HCT116 (cell line): ENCODE measurements at places on chromosomes 7 and 10. TPM values are rescaled to one million over a fixed set of nuclear protein-coding genes. Genes with fewer than 3 reads are reported as not detected.

The SAP25 gene
- total RNA-seq = 4.4 TPM

The SBDS gene
- 50.1 TPM for total RNA-seq

The EBLN1 gene
- not detected for total RNA-seq

The ABCB1 gene
- 1.8 TPM for total RNA-seq

The SORCS1 gene
- total RNA-seq = not detected

The GATA3 gene
- 2.7 TPM for total RNA-seq

The CCL24 gene
- not detected for total RNA-seq

The UBN2 gene
- total RNA-seq = 14.8 TPM

The CALCR gene
- 0.10 TPM for total RNA-seq

The CTTNBP2 gene
- 5.4 TPM for total RNA-seq

The MSMB gene
- total RNA-seq = not detected

The TCAF2 gene
- 1.3 TPM for total RNA-seq

The ACTL6B gene
- total RNA-seq = not detected

The ADRB1 gene
- total RNA-seq = 0.89 TPM

The BTAF1 gene
- 42.5 TPM for total RNA-seq

The NPSR1 gene
- not detected for total RNA-seq

The STOX1 gene
- 5.9 TPM for total RNA-seq

The HOXA7 gene
- 15.0 TPM for total RNA-seq

The UFSP1 gene
- total RNA-seq = 5.6 TPM

The SLIT1 gene
- 0.42 TPM for total RNA-seq

The NRAP gene
- not detected for total RNA-seq

The CHAT gene
- total RNA-seq = not detected

The WDR86 gene
- not detected for total RNA-seq
